ENCODE measurements at places on chromosomes 5 and 9.

DNA sequence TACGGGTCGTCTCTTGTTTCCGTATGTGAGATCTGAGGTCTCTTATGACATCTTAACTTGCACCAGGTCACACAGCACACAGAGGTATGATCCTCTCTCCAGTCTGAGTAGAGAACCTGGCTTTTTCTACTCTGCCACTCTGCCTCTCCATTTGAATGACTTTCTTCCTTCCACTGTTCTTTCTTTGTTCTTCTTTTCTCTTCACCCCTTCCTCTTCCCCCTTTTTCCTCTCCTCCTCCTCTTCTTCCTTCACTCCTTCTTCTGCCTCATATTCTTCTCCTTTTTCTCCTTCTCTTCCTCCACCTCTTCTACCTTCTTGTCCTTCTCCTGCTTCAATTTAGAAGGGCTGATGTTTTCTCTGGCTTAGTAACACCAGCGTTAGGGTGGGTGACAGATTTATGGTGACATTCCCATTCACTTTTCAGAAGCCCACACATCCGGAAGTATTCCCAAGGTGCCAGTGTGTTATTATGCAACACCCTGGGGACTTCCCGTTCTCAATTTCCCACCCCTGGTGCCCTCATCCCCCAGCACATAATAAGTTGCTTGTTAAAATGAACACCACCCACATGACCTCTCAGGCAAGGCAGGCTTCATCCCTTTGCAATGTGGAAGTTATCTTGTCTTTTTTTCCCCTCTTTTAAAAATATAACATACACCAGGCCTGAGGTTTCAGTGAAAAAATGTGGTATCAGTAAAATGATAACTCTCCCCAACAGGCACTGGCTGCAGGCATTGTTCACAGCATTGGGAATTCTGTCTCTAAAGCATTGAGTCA lies 122.0 kb downstream of the PAPPA start:
- DNase-seq, result no peak

- DNase-seq, result no peak
Measured at GRCh38 chr5:198516-199196, 7.4 kb downstream of the LRRC14B start.

DNA sequence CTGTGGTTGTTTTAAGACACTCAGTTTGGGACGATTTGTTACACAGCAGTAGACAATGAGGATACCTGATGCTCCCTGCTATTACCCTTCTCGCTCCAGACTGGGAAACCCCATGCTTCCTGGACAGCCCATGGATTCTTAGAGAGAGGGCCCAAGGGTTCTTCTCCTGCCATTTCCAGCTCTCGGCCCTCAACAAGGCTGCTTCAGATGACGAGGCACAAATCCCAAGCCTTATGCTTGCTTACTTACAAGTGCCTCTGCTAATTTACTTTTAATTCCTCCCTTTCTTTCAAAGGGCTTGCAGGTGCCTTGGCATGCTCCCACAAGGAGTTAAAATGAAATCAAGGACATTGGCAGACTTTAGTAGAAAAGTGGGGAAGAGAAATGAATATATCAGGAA lies 79.4 kb downstream of the GADD45G start:
- DNase-seq, result no peak

DNA sequence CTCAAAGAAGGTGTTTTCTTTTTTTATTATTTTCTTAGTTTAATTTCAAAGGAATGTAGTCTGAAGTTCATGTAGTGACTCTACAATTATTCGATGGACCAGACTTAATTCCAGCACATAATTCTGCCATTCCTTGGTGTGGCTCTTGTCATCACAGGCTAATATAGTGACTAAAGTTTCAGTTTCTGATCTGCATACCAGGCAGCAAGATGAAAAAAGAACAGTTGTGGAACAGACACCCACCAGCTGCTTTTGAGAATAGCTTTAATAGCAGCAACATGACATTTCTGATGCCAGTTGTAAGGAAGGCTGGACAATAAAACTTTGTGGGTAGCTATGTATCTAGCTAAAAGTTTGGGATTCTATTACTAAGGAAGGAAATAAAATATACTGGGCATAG lies 676.3 kb upstream of the GRAMD2B start:
- DNase-seq, result no peak

All from cardiac septum (tissue), 1 donor.